Stimulated activated CD8-positive, alpha-beta memory T cell treated with anti-CD3 and anti-CD28 coated beads, Interleukin-12 subunit alpha, Interleukin-12 subunit beta, amount 100 ng/mL, for 4 hours (primary cell): ENCODE measurements at places on chromosomes 1 and 21.

GRCh38 chr1:31769720-31770390 is 5.7 kb upstream of the ADGRB2 start:
- DNase-seq = no peak

DNA sequence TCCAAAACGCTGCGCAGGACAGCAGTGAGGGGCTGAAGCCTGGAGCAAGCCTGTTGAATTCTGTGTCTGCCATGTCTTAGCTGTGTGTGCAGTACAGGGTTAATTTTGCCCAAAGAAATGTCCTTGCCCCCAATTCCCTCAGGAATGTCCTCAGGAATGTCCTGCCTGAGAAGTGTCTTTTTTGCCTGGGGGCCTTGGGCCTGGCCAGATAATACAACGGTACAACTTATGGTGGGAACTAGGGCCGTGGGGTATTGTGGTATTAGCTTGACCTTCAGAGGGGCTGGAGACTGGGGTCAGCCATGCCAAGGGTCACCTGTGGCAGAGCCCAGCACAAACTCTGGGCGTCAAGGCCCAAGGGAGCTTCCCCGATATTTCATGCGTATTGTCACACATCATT is 107.7 kb downstream of the AJAP1 start:
- no peak for DNase-seq

- no peak for DNase-seq
These were observed 14.5 kb upstream of the APP start for GRCh38 chr21:26185021-26185420.

GRCh38 chr1:95232646-95233318 is 1.2 kb upstream of the RWDD3 start:
- no peak for DNase-seq

- no peak for DNase-seq
These were observed 1.4 kb downstream of the KIAA0319L start for GRCh38 chr1:35555601-35556477.

- DNase-seq = no peak
These were observed 78.9 kb upstream of the LBR start for GRCh38 chr1:225506727-225507126.

GRCh38 chr1:64499011-64499410 is 29.1 kb downstream of the CACHD1 start:
- DNase-seq = no peak

DNA sequence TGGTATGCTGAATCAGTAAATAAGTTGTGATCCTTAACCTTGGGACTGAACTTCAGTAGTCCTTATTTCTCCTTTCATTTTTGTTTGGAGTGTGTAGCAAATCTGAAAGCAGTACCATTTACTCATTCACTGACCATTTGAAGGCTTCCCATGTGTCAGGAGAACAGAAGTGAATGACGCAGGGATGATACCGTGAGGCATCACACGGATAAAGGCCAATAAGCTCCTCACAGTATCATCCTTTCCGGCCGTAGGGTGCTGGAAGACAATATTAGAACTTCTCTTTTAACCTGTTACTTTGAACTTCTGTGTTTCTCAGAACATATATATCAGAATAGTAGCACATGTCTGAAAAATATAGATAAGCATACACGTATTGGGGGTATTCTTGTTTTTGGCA is 21.3 kb downstream of the BACH1 start:
- DNase-seq = no peak
